ENCODE measurements at places on chromosomes 4 and X. TPM values are rescaled to one million over a fixed set of nuclear protein-coding genes. Genes with fewer than 3 reads are reported as not detected.

Gene ZNF674
- total RNA-seq = 11.6 TPM

Gene GPC4
- 0.26 TPM for total RNA-seq

Gene MAGEB2
- not detected for total RNA-seq

GRCh38 chr4:76539979-76540378, 105.0 kb downstream of the SHROOM3 start:
- DNase-seq = no peak

GRCh38 chr4:48102303-48102702, 31.7 kb downstream of the TXK start:
- no peak for DNase-seq

DNA sequence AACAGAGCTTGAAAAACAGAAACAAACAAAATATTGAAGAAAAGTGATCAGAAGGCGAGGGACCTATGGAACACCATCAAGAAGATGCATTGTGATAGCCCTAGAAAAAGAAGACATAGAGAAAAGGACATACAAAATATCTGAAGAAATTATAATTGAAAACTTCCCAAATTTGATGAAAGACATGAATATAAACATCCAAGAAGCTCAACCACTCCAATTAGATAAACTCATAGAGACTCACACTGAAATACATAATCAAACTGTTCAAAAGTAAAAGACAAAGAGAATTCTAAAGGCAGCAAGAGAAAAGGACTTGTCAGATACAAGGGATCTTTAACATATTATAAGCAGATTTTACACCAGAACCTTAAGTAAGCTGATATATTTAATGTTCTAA, 869.8 kb downstream of the PCDH18 start:
- no peak for DNase-seq

DNA sequence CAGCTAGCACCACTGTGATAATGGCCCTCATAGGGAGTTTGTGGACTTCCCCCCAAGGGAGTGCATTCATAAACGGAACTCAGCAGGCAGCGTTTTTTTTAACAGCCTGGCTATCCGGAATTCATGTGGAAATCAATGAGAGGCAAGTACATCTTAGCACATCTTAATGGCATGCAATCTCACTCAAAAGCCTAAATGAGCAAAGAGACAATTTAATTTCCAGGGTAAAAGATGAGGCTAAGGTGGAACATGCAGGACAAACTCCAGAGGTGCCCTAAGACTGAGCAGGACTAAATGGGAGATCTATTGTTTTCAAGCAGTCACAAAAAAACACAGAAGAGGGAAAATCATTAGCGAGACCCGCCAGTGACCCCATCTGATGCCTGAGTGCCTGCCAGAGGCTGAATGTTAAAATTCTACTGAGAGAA, 243.5 kb upstream of the KCNIP4 start:
- no peak for DNase-seq

GRCh38 chr4:35934320-35934981, 309.9 kb downstream of the ARAP2 start:
- peak; percentile 21 for DNase-seq

Data from bronchial epithelial cell (primary cell).